ENCODE measurements at places on chromosomes 11 and 22.

GRCh38 chr11:108694846-108695245 is 30.0 kb downstream of the DDX10 start:
- no peak for DNase-seq

DNA sequence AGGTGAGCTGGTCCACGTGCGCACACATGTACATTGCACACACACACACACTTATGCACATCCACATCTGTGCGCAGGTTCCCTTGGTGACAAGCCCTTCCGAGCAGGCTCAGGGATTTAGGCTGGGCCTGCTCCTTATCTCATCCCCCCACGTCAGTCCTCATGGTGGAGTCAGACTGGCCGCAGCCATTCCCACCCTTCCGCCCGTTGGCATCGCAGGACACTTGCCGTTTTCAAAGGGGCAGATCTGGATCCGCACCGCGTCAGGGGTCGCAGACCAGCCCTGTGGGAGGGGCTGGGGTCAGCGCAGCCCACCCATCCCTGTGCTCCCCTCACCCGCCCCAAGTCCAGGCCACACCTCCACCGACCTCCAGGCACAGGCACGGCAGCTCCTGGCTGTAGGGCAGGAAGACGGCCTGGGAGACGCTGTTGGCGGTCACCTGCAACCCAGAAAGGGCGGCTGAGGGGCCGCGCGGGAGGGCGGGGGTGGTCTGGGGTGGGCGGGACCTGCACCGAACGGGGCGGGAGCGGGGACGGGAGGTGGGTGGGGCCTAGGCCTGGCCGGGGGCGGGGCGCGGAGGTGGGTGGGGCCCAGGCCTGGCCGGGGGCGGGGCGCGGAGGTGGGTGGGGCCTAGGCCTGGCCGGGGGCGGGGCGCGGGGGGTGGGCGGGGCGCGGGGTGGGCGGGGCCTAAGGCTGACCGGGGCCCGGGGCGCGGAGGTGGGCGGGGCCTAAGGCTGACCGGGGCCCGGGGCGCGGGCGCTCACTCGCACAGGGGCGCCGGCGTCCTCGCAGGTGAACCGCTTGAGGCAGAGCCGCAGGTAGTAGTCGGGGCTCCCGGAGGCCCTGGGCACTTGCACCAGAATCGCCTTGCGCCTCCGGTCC is 13.3 kb downstream of the IL17REL start:
- DNase-seq, result no peak

DNA sequence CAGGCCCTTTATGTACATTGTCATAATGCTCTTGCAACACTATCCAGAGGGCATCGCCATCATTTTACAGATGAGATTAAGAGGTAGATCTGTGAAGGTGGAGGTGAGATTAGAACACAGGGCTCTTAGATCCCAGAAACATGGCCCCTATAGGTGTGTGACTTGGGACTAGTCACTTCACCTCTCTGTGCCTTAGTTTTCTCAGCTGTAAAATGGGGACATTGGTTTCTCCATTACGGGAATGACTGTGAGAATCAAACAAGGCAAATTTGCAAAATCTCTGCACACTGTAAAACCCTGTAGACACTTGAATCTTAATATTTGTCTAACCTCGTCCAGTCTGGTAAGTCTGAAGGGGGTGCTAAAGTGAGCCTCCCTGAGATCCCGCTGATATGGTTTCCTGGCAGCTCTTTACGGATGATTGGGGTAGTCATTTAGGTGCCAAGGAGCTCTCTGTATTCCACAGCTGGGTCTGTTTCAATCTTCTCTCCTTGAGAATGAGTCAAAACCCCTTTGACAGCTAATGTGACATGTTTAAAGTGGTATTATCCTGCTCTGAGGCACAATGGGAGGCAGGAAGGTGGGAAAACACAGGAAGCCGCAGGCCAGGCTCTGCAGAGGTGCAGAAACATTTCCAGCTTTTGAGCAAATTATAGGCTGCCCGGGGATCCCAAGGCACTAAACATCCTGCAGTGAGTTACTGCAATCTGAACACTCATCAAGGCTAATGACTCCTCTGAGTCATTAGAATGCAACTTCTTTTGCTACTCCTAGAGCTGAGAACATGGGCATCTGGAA is 140.8 kb downstream of the CCDC81 start:
- DNase-seq, result no peak

- DNase-seq, result no peak
Measured at GRCh38 chr11:67441098-67441563, 2.1 kb downstream of the CORO1B start.

GRCh38 chr11:129315781-129316579 is 59.7 kb upstream of the BARX2 start:
- DNase-seq, result no peak

DNA sequence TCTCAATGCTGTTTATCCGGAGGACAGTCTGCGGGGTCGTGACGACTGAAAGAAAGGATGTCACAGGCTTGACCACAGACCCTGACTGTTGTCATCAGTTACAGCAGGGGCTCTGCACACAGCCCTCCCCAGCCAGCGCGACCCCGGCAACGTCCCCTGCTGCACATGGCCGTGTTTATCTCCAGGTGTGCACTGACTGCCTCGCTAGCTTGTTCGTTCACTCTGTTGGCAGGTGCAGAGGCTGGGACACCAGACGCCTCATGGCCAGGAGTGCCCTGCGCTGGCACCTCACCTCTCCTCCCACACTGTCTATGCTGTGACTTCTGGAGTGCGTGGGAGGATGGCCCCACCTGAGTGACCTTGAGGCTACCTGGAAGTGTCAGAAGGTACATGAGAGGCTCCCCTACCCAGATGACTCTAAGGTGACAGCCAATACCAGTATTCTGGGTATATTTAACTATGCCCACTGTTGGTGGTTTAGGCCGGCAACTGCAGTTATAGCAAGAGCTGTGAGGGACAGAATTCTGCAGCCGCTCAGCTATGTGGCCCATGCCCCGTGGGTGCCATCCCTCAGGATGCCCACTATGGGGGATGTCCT is 12.2 kb downstream of the MRPL21 start:
- DNase-seq, result no peak

- DNase-seq, result no peak
Measured at GRCh38 chr11:78810559-78811009, 235.9 kb upstream of the NARS2 start.

DNA sequence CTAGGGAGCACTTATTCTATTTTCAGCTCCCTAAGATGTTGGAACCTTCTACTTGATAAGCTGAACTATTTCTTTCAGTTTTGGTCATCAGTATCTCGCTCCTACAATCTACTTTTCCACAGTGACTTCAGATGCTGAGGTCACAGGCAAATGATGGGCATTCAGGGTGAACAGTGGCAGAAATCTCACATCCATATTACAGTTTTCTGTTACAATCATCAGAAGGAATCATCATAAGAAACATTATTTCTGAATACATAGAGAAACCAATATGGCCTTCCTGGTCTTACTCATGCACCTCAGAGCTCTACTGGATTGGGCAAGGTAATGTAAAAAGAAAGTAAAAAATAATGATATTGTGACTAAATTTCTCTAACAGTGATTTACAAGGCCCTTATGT is 39.4 kb upstream of the DDI1 start:
- DNase-seq, result no peak

GRCh38 chr11:62654297-62654696 is 1.2 kb upstream of the INTS5 start:
- no peak for DNase-seq

DNA sequence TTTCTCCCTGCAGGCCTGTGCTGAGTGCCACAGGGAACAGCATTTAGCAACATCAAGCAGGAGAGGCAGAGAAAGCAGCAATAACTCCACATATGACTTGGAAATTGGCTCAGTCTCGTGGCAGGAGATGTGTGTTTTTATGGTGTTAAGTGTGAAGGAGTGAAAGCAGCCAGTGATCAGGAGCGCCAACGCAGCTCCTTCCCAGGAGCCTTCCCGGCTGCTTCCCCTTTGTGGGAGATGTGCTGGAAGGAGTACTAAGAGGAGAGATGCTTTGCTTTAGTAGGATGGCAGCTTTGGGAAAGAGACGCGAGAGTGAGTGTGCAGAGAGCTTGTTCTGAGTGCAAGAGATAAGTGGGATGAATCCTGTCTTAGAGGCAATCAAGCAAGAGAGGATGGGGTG is 54.7 kb upstream of the KIRREL3 start:
- no peak for DNase-seq

DNA sequence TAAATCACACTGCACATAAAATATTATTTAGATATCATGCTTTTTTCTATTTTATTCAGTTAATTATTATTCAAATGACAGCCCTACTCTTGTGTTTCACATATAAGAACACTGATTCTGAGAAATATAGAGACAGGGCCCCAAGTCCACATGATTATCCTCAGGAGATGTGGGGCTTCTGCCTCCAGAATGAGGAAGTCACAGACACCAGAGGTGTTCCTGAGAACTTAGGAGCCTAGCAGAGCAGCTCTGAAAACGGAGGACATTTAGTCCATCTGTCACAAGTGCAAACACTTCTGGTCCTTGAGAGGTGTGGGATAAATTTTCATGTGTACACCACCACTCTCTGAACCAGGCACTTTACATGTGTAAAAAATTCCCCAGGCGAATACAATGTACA is 26.2 kb downstream of the TRIM66 start:
- no peak for DNase-seq

GRCh38 chr11:106031202-106031810 is 9.3 kb upstream of the MSANTD4 start:
- no peak for DNase-seq

DNA sequence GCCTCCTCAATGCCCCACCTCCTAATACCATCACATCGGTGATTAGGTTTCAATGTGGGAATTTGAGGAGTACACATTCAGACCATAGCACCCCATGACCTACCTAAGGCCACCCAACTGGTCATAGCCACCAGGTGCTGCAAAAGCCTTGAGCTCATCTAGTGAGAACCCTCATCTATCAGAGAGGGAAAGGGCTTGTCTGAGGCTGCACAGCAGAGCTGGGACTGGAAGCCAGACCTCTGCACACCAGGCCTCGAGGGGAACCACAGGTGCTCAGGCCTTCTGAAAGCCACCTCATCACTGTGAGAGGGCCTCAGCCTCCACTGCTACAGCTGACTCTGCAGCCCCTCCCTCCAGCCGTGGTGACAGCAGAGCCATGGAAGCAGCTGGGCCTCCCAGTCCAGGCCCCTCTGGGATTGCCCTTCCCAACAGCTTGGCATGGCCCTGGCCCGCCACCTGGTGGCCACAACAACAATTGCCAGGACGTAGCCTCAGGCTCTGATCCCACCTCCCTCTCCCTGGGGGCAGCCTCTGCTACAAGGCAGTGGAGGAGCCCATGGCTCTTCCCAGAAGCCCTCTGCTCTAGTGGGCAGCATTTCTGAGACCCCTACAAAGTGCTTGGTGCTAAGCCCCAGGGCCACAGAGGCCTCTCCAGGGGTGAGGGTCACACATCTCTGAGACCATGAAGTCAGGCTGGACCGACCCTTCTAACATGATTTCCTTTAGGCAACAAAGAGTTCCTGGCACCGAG is 41.0 kb upstream of the PRDM11 start:
- DNase-seq, result peak; percentile 64

- DNase-seq, result peak; percentile 84
Measured at GRCh38 chr11:74011360-74012073, 2.6 kb upstream of the UCP3 start.

- no peak for DNase-seq
Measured at GRCh38 chr11:130740819-130741218, 175.5 kb downstream of the SNX19 start.

- peak; percentile 6 for DNase-seq
Measured at GRCh38 chr11:13338427-13339069, 61.0 kb downstream of the BMAL1 start.

GRCh38 chr11:58276151-58276550 is 8.1 kb upstream of the OR10W1 start:
- DNase-seq, result no peak

- DNase-seq, result no peak
Measured at GRCh38 chr11:130912552-130912951, 3.7 kb downstream of the SNX19 start.

DNA sequence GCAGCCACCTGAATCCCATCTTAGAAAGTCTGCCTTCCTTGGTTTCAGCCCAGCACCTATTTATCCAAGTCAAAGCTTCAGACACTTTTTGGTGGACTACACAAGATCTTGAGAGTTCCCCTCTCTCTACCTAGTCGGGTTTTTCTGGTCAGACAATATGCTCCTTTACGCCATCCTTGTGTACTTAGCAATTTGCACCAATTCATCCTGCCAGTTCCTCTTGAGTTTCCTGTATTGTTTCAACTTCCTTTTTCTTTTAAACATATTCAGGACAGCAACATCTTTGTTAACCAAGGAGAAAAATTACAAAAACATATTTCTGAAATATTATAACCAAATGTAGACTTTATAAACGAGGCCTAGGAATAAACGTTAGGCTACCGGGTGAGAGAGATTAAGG is 368.2 kb upstream of the CADM1 start:
- no peak for DNase-seq

DNA sequence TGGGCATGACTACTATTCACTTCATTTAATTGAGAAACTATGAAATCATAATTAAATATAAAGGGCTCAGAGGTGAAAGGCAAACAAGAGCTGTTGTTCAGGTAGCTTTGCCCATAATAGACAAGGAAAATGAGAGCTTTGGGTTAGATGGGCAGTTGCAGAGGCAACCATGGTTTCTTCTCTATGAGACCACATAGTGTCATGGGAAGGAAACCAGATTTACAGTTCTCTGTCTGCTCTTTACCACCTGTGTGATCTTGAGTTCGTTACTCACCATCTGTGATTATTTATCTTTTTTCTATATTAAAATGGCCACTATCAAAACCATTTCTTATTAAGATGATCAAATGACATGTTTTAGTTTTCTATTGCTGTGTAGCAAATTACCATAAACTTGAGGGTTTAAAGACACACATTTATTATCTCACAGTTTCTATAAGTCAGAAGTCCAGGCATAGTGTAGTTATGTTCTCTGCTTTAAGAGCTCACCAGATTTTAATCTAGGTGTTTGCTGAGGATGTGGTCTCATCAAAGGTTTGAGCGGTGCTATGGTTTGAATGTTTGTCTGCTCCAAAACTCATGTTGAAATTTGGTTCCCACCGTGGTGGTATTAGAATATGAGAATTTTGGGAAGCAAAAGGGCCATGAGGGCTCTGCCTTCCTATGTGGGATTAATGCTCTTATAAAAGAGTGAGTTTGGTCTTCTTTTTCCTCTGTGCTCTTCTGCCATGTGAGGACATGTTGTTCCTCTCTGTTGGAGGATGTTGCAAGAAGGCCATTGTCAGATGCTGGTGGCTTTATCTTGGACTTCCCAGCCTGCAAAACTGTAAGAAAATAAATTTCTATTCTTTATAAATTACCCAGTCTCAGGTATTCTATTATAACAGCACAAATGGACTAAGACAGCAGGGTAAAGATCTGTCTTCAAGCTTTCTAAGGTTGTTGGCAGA is 38.2 kb downstream of the OR2AG2 start:
- DNase-seq, result peak; percentile 34
